Lower leg skin (tissue), 4 donors: ENCODE measurements at places on chromosomes 3 and 15. TPM values are rescaled to one million over a fixed set of nuclear protein-coding genes. Genes with fewer than 3 reads are reported as not detected.
A peak's percentile ranks its signal among the peaks of the same experiment; 100 is the strongest.

DNA sequence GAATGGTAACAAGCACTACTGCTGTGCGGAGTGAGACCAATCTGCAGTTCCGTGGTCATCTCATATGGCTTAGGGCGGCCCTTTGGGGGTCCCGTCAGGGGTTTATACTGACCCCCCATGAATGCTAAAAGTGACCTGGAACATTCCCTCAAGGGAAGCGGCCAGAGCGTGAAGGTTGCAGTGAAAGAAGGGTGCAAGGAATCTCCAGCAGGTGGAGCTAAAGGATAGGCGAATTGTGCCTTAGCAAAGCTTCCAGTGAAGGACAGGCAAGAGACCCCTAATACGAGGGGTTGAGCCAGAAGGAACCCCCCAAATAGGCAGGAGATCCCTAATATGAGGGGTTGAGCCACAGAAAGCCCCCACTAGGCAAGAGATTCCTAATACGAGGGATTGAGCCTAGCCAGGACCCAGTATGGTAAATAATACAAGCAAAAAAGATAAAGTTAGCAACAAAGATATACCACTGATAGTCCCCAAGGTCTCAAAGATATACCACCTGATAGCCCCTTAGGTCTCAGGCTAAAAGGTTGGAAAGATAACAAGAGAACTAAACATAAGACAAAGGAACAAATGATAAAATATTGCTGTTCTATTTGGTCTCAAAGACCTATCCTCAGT, 32.8 kb downstream of the ZNF589 start:
- DNase-seq, result peak; percentile 85

- DNase-seq, result no peak
Observed at GRCh38 chr15:92410537-92410936, 16.9 kb downstream of the ST8SIA2 start.

- no peak for DNase-seq
Observed at GRCh38 chr3:72892870-72893269, 5.0 kb downstream of the GXYLT2 start.

- peak; percentile 63 for DNase-seq
Observed at GRCh38 chr3:88113311-88114162, 36.2 kb upstream of the C3orf38 start.

DNA sequence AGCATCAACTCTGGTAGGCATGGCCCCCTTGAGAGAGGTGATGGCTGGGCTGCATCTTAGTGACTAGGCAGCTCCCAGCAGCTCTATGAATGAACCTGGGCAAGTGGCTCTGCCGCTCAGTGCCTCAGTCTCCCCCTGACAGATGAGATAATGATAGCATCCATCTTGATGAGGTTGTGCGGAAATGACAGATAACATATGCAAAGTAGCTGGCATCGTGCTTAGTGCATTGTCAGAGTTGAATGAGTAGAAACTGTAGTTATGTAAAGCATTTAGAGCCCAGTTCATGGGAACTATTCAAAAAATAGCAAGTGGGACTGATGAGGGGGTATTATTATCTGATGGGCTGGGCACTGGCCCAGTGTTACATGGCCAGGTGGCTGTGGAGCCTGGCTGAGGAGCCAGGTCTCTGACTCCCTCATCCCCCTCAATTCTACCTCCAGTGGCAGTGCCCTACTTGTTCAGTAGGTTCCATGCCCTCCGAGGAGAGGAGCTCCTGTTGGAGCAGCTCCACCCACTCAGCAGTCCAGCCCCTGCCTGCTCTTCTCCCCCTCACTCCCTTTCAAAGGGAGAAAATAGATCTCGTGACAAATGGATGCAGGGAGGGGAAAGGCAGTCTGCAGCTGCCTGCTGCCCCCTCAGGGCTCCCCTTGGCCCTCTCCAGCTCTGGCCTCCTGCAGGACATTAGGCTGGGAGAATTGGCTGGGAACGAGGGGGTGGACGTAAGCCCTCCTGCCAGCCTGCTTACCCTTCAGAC, 6.6 kb downstream of the PRKCD start:
- DNase-seq, result no peak

GRCh38 chr3:17643691-17644090, 98.7 kb downstream of the TBC1D5 start:
- no peak for DNase-seq

GRCh38 chr3:107855710-107856109, 235.1 kb downstream of the CD47 start:
- no peak for DNase-seq

The SNAPC5 gene
- total RNA-seq, result 17.1 TPM

The ISLR2 gene
- total RNA-seq, result not detected

- DNase-seq, result no peak
Observed at GRCh38 chr3:46282041-46282440, 39.8 kb downstream of the CCR3 start.

DNA sequence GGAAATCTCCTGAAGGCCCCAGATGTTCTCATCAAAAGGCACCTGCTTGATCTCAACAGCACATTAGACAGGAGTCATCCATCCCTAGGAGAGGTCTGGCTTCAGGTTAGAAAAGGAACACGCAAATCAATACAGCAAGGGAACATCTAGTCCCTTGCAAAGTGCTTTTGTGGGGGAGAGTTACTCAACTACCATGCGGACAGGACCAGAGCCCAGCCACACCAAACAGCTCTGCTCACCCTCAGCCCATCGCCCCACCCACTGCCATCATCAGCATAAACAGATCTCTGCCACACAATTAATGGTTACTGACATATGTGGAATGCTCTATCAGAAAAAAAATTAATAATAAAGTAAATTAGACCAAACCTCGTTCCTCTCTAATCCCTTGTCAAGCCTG, 85.6 kb downstream of the MYLK start:
- no peak for DNase-seq

DNA sequence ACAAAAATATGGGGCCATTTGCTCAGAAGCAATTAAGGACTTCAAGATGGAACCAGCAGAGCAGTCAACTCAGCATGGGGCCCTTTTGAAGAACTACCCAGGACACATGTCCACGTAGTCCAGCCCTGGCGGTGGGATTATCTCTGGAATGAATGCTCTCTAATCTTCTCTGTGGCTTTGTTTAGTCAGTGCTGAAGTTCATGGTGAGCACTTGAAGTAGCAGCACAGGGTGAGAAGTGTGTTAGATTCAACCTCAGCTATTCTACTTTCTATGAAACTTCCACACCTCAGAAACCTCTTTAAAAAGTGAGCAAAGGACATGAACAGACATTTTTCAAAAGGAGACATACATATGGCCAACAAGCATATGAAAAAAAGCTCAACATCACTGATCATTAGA, 74.4 kb downstream of the THRB start:
- DNase-seq, result no peak

DNA sequence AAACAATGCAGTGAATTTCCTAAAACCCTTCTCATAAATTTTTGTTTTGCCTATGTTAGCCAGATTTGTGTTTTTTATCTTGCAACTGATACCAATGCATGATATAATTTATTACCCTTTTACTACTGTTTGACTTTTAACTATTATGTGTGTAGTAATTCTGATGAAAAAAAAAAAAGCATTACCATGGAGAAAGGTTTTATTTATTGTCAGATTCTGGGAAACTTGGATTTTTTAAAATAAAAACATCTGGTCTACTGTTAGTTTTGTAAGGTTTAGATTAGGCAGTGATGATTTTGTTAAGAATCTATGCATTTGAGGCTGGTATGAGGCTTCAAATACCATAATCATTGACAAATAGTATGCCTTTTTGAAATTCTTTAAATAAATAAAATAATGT, 470.4 kb upstream of the ROBO1 start:
- no peak for DNase-seq

DNA sequence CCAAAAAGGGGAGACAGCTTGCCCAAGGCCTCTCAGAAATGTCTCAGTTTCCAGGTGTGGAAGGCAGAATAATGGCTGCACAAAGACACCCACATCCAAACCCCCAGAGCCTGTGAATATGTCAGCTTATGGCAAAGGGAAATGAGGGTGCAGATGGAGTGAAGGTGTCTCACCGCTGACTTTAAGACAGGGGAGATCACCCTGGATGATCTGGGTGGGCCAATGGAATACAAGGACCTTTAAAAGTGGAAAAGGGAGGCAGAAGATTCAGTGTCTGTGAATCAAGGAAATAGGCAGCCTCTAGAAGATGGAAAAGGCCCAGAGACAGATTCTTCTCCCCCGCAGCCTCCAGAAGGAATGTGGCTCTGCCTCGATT, 48.8 kb upstream of the ATP2B2 start:
- no peak for DNase-seq

- no peak for DNase-seq
Observed at GRCh38 chr3:125033135-125033534, 22.7 kb downstream of the HEG1 start.

DNA sequence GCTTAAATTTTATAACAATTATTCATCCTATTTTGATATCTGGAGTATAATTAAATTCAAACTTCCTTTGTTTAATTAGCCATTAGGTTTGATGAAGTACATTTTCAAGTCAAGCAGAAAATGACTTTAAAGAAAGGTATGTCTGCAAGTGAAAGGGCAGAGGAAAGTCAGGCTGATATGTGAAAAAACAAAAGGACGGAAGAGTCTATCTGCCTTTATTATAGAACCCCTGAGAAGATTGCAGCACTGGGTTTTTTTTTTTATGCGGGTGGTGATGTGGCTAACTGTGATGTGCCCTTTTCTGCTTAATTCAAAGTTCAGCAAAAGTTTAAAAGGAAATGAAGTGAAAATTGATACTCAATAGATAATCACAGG, 83.2 kb downstream of the COL8A1 start:
- no peak for DNase-seq

GRCh38 chr15:85854345-85855097, 59.8 kb upstream of the KLHL25 start:
- DNase-seq, result peak; percentile 56

- no peak for DNase-seq
Observed at GRCh38 chr3:10444511-10444910, 60.9 kb downstream of the ATP2B2 start.

GRCh38 chr3:86990012-86990733, 776 bp downstream of the VGLL3 start:
- peak; percentile 84 for DNase-seq

DNA sequence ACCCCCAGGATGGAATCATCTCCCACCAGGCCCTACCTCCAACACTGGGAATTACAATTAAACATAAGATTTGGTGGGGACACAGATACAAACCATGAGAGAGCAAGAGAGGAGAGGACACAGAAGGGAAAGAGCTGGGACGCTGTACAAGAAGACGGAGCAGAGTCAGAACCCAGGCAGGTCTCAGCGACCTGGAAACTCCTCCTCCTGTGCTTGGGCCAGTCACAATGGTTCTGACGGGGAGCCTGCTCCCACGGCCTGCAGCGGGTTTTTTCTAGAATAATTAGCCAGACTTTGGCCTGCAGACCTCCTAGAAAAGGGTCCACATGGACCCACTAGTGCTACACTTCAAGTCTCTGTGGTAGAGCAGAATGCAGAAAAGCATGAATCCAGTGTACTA, 5.6 kb downstream of the SLC12A8 start:
- no peak for DNase-seq

- peak; percentile 58 for DNase-seq
Observed at GRCh38 chr3:126070146-126070545, 13.8 kb downstream of the SLC41A3 start.

DNA sequence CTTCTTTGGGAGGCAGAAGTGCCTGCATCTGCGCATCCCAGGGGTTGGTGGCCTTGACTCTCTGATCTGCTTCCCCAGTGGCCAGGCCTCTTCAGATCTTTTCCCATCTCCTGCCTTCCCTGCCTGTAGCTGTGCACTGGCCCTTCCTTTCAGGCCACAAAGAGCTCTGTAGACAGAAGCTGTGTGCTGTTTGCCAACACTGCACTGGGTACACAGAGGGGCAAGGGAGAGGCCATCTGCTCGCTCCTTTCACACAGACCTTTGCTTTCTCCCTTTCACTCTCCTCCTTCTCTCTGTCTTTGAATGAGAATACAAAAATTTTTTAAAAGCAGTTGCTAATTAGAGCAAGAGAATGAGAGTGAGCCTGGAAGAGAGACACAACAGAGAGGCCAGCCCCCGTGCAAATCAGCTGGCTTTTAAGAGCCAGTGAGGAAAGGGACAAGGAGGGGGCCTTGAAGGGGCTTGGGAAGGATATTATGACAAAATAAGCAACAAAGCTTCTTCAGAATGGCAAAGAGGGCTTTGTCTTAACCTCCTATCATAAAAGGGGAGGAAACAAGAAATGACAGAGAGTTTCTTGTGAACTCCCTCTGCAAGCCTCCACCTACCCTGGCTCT, 170.9 kb downstream of the EPHB1 start:
- no peak for DNase-seq

- no peak for DNase-seq
Observed at GRCh38 chr15:72786676-72787345, 3.3 kb upstream of the ADPGK start.

GRCh38 chr3:97691354-97691753, 73.2 kb upstream of the ARL6 start:
- DNase-seq, result no peak

GRCh38 chr3:45881078-45882022, 5.0 kb upstream of the CCR9 start:
- no peak for DNase-seq

DNA sequence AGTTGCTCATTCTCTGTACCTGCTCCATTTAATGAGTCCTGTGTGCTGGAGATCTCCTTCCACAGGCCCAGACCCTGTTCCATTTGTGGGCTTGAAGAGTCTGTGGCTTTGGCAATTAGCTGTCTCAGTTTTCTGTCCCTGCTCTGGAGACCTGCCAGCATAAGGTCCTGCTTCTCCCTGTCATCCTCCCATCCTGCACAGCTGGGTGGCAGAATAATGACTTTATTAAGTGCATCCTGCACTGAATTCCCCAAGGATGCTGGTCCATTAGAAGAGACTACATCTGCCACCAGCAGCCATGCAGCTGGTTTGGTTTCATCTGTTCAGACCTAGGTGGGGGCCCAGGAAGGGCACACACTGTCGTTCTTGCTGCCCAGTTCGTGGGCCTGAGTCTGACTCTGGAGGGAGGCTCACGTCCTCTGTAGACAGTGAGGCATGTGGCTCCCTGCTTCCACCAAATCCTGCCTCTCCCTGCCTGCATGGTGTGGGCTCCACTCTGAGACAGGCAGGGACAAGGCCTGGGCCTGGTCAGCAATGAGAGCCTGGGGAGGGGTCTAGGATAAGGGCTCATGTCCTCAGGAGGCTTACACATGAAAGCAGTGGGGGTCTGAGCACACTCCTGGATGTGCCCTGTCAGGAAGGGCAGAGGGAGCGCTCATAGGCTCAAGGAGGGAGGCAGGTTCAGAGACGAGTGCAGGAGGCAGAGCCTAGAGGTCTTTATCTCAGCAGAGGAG, 78.4 kb upstream of the PRR23E start:
- DNase-seq, result no peak

GRCh38 chr3:52128118-52128683, 26.0 kb downstream of the POC1A start:
- no peak for DNase-seq

The ACAD11 gene
- total RNA-seq, result 13.7 TPM
